ENCODE measurements at places on chromosomes 11 and 22.

DNA sequence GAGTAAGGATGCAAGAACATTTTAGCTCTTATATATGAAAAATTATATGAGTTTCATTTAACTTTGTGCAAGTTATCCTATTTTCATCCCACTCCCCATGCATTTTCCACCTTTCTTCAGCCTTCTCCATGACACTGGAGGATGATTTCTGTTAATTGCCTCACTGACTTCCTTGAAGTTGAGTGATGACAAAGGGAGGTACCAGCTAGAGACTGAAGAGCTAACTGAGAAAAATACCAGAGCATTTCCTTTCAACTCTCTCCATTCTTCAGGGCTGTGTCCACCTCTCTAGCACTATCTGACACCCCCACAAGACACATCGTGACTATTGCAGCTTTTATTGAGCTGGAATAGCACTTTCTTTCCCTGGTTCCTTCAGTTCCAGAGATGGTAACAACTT is 711.6 kb upstream of the LRRC4C start:
- peak; percentile 39 for DNase-seq

DNA sequence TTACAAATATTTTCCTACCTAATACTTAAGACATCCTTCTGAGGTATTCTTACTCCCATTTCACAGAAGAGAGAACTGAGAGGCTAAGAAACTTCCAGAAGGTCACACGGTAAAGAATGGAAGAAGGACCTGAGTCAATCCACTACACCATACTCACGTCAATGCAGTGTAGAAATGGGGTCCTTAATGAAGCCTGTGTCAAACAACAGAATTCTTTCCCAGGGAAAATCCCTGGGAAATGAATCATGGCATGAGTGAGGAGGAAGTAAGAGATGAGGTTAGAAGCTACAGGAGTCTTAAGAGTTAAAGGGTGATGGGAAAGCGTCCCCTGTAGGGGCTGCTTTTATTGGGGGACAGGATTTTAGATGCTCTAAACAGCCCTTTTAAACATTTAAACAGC is 147.9 kb downstream of the C11orf91 start:
- DNase-seq = peak; percentile 81

GRCh38 chr11:30967579-30967978 is 381.4 kb upstream of the MPPED2 start:
- no peak for DNase-seq

GRCh38 chr11:121448431-121448941 is 3.6 kb upstream of the SORL1 start:
- no peak for DNase-seq

- no peak for DNase-seq
These were observed 55.0 kb downstream of the COPB1 start for GRCh38 chr11:14444441-14445189.

DNA sequence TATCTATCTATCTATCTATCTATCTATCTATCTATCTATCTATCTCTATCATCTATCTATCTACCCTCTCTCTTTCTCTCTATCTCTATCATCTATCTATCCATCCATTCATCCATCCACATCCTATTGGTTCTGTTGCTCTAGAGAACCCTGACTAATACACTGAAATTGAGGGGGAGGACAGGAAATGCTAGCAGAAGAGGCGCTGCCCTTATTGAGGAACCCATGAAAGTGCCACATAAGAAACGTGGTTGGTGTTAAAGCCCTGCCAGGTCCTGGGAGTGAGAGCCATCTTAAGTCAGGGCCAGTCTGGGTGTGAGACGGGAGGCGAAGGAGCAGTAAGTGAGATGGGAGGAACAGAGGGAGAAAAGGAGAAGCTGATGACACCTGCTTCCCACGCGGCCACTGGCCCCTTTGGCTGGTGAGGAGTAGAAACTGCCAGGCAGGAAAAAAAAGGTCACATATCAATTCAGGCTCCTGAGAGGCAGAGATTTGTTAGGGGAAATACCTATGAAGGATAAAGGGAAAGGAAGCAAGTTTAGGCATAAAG is 87.9 kb upstream of the PLET1 start:
- DNase-seq = no peak

DNA sequence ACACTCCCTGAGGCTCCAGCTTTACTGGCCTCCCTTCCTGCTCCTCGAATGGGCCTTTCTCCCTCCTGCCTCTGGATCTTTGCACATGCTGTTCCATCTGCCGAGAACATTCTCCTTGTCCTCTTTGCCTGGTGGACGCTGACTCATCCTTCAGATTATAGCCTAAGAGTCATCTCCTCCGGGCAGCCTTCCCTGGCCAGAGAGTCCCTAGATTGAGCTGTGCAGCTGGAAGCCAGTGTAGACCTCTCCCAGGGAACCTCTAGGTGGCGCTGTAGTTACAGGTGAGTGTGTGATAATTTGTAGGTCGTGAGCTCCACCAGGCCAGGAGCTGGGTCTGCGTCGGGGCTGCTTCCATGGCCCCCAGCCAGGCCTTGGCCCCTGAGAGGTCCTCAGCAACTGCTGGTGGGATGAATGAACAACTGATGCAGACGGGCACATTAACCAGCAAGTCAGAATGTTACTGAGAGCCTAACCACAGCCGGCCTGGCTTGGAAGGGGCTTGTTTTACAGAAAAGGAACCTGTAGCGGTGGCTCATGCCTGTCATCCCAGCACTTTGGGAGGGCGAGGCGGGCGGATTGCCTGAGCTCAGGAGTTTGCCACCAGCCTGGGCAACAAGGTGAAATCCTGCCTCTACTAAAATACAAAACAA is 8.7 kb downstream of the PNPLA5 start:
- DNase-seq = peak; percentile 68

DNA sequence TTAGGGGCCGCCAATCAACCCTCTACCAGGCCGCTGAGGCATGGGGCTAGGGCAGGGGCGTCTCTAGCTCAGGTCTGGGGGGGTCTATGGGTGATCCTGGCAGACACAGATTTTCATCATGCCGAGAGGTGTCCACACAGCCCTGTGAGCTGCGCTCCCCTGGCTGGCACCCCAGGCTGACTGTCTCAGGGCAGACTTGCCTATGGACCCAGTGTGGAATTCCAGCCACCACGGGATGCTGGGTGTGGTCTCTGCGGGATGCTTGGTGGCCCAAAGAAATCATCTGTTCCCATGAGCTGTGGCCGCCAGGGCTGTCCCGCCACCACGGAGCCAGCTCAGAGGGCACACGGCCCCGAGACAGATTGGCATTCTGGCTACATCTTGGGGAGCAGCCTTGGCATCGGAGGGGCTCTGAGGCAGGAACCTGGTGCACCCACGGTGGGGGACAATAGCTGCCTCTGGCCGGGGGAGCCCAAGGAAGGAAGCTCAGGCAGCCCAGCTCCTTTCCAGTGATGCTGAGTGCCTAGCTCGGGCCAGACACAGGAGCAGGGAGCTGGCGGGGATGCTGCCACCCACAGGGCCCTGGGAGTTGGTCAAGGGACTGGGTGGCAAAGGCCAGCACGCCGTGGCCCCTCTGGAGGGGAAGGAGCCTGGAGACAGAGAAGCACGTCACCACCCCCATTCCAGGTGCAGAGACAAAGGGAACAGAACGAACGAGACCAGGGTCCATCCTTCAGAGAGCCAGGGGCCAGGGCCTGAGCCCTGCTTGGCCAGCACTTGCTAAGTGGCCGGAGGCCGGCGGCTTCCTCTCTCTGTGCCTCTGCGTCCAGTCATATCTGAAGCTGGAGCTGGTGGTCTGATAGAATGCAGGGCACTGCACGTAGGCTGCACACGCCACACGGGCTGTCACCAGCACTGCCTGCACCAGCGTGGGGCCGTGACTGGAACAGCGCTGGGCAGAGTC is 64.4 kb upstream of the FGF3 start:
- no peak for DNase-seq

- DNase-seq = no peak
These were observed 88.6 kb downstream of the RTL6 start for GRCh38 chr22:44409211-44409973.

DNA sequence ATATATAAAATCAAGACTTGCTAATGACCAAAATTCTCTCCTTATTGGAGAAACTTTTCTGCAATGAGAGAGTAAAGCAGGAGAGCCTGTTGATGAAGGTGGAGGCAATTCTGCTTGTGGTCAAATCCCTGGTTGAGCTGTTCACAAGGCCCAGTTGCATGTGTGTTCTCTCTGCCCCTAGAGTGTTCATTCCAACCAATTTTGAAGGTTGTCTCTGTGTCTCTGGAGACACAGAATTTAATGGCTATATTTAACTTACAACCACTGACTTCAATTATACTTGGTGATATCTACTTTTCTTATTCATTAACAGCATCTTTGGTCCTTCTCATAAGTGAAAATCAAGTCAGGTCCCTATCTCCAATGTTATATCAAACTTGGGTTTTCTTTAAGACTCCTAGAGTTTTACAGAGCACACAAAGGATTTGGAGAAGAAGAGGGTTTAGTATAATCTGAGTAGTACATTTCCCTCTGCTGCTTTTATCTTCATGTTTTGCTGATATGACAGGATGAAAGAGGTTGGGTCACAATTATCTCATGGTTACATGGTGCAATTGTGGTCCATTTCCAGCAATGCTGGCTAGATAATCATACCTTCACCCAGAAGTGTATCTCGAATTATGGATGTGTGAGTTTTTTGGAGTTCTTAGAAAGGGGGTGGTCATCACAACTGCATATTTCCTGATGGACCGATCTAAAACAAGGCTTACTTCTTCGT is 4.0 kb downstream of the OOSP4A start:
- no peak for DNase-seq

GRCh38 chr22:43821606-43822425 is 9.7 kb upstream of the EFCAB6 start:
- DNase-seq = no peak

DNA sequence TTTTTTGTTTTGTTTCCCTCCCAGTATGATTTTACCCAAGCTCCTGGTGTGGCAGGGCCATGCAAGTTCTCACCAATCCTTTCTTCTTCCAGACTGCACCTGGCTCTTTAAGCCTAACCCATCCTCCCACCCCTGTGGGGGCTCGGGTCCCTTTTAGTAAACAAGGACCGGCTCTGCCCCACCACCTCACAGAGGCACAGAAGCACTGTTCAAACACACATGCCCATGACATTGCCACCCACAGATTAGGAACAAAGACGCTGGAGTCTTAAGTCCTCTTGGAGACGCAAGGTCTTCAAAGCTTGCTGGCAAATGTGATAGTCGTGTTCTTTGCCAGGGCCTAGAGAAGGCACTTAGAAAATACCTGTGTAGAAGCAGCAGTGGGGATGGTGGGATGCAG is 18.9 kb downstream of the UQCR10 start:
- no peak for DNase-seq

DNA sequence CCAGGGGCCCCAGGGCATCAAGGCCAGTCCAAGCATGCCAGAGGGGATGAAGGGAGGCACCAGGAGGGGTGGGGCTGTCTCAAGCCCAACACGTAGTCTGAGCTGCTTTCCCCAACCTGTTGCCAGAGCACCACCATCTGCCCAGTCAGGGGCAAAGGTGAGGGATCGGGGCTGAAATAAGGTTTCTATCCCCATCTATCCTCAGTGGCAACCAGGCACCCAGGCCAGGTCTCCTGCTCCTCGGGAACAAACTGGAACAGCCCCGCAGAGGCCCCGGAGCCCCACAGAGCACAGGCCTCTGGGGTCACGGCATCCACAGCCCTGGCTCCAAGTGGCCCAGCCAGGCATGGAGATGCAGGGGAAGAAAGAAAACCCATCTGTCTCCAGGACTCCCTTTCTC is 19.3 kb downstream of the STARD10 start:
- DNase-seq = no peak

GRCh38 chr11:767238-767637 is 10.0 kb downstream of the GATD1 start:
- no peak for DNase-seq

- no peak for DNase-seq
These were observed 74.6 kb upstream of the TEAD1 start for GRCh38 chr11:12599408-12600143.

DNA sequence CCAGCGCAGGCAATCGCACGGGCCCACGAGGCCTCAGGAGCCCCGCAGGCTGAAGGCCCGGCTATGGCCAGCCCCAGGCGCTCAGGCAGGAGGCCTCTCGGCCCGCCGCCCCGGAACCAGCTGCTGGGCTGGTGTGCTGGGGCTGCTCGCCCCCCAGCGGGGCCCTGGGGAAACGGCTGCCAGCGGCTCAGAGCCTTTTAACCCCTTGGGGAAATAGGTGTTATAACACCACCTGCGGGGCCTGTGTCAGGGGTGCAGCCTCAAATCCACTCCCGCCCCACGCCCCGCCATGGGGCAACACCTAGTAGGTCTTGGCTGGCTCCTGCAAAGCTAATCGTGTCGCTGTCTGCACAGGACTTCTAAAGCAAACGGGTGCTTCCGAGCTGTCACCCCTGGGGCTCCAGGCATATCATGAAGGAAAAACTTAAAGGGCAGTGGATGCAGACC is 237.4 kb downstream of the TTC28 start:
- peak; percentile 82 for DNase-seq

DNA sequence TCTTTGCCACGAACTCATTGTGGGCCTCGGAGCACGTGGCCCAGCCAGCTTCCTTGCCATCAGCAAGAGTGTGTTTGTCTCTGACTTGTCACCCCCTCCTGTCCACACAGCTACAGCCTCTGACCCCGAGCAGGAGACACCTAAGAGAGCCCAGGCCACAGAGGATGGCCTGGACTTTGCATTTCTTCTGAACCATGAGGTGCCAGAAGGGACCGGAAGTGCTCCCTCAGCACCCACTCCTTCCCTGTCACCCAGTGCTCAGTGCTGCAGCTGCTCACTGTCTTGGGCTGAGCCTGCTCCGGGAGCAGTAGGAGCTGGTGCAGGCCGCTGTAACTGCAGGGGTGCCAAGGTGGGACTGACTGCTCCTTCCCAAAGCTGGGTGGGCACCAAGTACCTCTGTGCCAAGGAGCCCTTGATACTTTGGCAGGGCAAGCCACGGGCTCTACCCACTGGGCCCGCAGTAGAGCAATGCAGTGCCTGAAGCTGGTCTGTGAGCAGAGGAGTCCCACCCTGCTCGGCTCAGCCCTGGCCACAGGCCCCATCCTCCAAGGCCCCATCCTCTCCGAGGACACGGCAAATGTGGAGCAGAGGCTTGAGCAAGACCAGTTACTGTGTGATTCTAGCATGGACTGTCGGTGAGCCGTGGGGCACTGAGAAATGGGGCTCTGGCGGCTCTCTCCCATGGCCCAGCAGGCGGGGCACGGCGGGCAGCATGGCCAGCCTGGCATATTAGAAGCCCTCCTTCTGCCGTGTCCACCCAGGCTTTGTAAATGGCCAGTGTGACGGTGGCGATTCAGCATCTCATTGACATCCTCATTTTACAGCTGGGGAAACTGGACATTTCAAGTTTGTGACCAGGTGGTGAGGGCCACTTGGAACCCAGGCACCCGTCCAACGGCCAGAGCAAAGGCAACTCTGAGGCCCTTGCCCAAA is 6.3 kb downstream of the GRK2 start:
- DNase-seq = no peak

- DNase-seq = peak; percentile 79
These were observed 3.4 kb downstream of the KCNK7 start for GRCh38 chr11:65591939-65592857.

- DNase-seq = no peak
These were observed 185.4 kb downstream of the IGLL1 start for GRCh38 chr22:23394525-23395326.

GRCh38 chr11:15569305-15570025 is 454.7 kb downstream of the INSC start:
- DNase-seq = no peak

All from fibroblast of skin of right biceps (primary cell).